ENCODE measurements at places on chromosomes 3 and 15.

DNA sequence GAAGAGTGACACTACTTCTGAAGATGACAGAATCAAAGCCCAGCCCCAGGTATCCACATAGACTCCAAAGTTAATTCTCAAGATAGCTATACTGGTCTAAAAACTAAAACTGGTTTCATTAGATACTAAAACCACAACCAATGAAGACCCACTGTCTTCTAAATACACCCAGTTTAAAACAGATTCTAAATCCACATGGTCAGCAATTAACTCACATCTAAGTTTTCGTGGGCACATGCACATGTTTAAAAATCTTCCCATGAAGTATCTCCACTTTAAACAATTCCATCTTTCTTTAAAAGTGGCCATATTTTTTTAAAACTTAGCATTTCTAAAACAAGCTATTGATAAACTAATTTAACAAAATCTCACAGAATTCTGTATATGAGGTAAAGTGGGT, 63.1 kb downstream of the GPR160 start:
- DNase-seq: no peak

DNA sequence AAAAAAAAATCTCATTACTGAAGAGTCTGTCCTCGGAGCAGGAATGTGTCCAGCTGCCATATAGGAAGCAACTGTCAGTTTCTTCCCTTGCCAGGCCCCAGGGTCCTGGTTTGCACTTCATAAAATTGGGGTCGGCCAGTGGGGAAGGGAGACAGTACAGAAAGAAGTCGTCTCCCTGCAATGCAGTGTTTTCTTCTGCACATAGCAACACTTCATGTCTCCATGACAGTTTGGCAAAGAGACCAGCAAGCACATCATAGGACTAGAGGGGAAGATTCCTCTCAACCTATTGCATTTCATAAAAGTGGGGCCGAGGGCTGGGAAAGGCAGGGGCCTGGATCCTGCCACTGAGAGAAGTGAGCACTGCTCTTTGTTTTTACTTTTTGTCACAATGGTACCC, 138.2 kb upstream of the HACD2 start:
- DNase-seq: no peak

- DNase-seq: no peak
Measured at GRCh38 chr3:165783383-165783782, 53.8 kb downstream of the BCHE start.

DNA sequence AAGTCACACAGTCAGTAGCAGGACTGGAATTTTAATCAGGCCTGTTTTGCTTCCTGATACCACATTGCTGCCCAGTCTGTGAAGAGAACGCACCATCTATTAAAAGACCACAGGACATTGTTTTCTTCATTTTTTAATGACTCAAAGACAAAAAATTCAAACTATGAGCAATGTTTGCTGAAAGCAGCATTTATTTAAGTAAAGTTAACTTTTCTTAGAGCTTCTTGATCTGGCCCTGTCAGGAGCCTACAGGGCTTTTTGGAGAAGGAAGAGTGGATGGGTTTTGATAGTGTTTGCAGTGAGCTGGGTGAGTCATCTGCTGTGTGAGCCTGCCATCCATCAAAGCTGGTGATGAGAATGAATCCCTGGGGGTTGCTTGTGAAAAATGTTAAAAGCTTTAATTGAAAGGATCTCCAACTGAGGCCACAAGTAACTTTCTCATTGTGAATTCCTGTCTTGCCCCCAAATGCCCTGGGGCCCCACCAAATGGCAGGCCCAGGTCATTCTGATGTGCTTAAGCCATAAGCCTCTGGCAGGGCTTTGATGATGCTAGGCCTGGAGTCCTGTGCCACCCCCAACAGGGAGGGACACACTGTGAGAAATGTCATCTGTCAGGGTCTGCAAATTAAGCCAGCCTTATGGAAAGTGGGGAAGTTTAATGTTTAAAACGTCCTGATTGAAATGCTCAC, 136.2 kb upstream of the PFN2 start:
- no peak for DNase-seq

DNA sequence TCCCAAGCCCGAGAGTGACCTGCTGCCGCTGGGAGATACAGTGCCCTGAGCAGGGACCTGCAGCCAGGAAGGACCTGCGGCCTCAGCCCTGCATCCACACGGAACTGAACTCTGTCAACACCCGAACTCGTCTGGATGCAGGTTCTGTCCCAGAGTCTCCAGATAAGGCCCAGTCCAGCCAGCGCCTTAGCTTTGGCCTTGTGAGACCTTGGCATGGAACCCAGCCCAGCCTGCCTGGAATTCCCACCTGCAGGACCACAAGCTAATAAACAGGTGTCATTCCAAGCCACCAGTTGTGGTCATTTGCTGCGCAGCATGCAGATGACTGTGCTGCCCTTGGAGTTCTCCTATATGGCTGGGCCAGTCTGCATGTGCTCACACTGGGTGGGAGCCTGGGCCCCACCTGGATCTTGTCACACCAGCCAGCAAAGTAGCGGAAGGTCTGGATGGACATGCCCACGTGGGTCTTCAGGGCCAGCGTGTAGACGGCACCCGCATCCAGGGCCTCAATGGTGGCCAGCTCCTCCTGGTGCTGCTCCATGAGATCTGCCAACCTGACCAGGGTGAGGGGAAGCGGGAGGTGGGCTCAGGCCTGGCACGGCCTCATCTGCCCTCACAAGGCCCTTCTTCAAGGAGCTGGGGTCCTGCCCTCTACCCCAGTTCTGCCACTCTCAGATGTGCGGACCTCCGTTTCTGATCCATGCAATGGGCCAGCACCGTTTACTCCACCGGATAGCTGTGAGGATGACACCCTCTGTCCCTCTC, 47.2 kb upstream of the SLC41A3 start:
- DNase-seq: no peak

DNA sequence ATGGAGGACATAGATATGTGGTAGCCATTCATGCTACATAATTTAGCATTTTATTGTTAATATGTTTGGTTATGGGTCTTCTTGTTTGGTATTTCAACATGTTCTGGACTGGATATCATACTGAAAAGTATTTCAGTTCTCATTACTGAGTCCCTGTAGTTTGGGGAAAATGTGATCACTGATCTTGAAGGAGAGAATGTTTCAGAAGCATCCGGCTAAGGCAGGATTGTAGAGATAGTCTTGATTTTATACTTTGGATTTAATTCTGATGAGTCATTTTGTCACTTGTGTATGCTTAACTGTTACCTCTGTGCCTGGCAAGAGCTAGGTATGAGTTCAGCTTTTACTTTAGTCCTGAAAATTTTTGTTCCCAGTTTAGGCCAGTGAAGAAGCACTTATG, 7.1 kb downstream of the CHD2 start:
- DNase-seq: no peak

GRCh38 chr15:48178648-48178931, 495 bp upstream of the MYEF2 start:
- DNase-seq: no peak

DNA sequence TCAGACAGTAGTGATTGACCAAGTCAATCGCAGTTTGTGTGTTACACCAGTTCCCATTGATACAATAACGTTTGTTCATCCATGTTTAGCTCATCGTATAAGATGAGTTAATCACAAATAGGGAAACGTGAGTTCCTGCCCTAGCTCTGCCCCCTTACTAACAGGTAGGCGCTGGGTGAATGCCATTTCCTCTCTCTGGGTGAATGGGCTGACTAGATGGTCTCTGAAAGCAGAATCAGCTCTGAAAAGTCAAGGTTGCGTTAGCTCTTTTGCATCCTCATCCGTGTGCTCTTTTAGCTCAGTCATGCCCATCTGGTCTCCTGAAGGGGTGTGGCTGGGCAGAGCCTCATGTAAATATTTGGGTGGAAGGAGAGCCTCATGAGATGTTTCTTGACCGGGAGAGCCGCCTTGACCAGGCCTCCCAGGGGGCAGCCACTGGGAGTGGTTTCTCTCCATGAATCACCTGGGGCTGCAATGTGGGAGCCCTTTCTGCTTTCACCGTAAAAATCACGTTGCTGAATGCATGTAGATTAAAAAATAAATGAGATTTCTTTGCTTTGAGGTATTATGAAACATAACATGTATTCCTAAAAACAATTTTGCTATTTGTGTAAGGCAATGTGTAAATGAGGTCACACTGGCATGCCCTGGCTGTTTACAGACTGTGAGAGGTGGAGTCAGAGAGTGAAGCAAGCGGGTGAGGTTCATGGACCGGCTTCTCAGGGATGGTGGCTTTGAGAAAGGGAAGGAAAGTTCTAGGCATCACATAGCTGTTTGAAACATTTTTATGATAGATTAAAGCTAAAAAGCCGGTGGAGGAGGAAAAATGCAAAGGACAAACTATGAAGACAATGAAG, 108.4 kb upstream of the RASGRP1 start:
- DNase-seq: no peak

GRCh38 chr3:37986479-37987314, 3.9 kb upstream of the VILL start:
- no peak for DNase-seq

GRCh38 chr3:180070925-180071324, 34.2 kb upstream of the PEX5L start:
- no peak for DNase-seq

- no peak for DNase-seq
Measured at GRCh38 chr3:36244728-36245127, 135.6 kb upstream of the STAC start.

DNA sequence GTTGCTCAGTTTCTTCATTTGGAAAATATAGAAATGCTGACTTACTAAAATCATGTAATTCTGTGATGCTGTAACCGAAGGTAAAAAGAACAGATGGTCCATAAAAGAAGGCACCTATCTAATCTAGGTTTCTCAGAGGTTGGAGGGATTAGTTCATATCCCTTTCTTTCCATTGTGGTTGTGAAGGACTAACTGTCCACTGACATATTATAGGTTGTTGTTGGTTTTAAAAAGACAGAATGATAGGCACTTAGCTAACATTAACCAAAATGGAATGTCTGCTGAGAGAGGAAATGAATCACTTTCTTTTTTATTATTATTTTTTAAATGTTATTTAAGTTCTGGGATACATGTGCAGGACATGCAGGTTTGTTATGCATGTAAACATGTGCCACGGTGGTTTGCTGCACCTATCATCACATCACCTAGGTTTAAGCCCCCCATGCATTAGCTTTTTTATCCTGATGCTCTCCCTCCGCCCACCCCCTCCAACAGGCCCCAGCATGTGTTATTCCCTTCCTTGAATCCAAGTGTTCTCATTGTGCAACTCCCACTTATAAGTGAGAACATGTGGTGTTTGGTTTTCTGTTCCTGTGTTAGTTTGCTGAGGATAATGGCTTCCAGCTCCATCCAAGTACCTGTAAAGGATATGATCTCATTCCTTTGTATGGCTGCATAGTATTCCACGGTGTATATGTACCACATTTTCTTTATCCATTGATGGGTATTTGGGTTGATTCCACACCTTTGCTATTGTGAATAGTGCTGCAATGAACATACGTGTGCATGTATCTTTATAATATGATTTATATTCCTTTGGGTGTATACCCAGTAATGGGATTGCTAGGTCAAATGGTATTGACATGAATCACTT, 45.8 kb downstream of the ALDH1A2 start:
- no peak for DNase-seq

- DNase-seq: peak; percentile 1
Measured at GRCh38 chr3:150925751-150926201, 20.5 kb upstream of the MINDY4B start.

GRCh38 chr15:82046666-82047452, 1.0 kb upstream of the MEX3B start:
- peak; percentile 62 for DNase-seq

DNA sequence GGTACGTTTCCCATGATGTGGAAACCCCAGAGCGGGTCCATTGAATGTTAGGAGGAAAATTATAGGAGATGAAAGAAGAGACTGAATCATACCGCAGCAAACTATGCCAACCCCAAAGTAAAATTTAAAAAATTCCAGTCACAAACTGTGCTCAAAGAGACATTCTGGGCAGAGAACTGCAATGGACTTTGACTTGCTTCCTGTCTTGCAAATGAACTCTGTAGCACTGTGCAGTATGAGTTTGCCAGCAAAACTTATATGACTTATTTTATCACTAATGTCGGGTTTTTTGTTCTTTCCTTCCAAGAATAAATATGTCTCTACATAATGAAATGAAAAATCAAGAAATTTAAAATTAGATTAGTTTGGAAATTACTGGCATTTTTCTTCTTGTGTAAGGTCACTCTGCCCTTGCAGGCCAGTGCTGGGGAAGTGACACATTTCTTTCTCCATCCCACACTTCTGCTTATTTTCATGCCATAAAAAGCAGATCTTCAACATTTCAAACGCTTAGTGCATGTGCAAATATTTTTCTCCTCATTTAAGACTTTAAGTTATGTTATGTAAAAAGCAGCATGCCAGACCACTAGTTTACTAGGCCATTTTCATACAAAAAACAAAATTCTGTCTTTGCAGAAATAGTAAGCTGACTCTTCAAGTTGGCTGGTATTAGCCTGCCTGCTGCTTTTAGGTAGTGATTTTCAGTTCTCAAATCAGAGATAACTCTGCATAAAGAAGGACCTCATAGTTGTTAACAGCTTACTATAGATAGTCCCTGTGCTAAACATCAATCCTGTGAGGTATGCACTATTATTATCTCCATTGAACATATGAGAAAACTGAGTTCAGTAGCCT, 32.2 kb upstream of the SSR3 start:
- no peak for DNase-seq

DNA sequence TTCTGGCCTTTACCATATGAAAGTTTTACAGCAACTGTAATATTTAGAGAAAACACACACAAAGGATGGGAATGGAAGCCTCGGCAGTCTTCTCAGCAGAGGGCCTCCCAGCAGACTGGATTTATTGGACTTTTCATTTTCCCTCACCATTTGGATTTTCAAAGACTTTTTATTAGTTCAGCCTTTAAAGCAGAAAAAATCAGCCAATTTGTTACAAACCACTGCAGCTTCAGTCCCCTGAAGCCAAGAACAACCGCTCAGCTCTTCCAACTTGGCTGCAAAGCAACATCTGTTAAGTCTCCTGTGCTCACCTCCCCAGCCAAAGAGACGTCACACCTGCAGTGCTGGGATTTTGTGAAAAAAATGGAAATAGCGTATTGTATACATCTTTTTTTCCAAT, 120.8 kb downstream of the GMPS start:
- DNase-seq: no peak

GRCh38 chr15:74010929-74011540, 16.5 kb downstream of the PML start:
- no peak for DNase-seq

- no peak for DNase-seq
Measured at GRCh38 chr15:35383506-35383905, 162.5 kb downstream of the DPH6 start.

DNA sequence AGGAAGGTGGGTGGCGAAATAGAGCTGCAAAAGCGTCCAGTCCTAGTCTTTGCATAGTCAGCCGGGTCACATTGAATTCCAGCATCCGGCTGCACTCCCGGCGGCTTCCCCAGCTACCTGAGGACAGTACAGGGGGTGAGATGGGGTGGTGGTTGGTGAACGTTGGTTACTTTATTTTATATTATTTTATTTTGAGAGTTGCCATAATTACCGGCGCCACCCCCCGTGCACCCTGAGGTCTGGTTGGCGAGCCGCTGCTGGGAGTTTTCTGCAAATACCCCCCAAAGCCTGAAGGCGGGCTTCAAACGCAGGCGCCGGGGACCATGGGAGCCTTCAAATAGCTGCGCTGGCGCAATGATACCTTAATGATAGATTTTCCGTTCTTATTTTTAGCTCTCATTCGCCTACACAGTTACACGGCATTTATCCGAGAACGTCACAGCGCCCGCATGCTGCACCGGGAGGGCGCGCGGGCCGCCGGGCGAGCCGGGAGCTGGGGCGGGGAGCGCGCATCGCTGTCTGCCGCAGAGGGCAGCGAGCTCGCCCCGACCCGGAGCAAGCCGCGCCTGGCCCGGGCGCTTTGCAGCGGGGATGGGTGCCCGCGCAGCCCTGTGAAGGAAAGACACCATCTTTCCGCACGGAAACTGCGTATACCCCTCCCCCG, 756 bp upstream of the RASGRF1 start:
- no peak for DNase-seq
